ENCODE measurements at places on chromosomes 2 and 18.

DNA sequence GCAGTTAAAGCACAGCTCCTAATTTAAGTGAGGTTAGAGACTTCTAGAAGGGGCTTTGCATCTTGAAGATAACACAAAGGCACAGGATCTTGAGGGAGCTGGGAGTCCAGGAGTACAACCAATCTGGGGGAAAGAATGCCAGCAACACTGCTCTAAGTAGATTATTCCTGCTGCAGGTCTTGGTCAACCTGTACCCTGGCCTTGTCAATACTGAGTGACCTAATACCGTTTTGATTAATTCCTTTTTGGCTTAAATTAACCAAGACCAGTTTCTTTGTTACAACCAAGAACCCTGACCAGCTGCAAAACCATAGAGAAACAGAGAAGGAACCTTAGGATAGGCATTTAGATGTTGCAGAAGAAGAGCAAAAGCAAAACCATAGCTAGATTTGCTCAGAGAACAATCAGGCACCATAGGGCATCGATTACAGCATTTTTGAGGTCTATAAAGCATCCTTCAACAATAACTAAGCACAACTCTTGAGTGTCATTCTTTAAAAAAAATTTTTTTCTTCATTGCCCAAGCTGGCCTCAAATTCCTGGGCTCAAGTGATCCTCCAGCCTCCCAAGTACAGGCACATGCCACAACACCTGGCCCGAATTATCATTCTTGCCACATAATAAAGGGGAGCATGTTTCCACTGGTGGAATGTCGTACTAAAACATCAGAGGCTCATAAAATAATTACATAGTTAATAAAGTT, 6.3 kb downstream of the STARD7 start:
- no peak for DNase-seq

DNA sequence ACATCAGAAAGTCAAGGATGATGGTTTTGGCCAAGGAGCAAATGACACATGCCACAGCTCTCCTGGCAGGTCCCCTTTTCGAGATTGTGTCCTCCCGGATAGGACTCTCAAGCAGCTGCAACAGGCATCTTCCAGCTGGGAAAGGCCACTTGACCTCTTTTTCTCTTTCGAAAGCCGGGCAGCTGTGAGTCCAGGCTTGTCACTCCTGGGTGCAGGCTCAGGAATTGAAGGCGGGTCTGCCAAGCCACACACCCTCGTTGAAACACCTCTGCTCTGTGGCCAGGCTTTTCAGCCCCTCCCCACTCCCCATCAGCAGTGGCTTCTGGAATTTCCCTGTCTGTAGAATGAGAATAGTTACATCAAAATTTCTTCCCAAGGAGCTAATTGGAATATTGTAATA, 98.0 kb downstream of the CCDC138 start:
- no peak for DNase-seq

- no peak for DNase-seq
These were observed 11.2 kb upstream of the EN1 start for GRCh38 chr2:118858485-118859156.

DNA sequence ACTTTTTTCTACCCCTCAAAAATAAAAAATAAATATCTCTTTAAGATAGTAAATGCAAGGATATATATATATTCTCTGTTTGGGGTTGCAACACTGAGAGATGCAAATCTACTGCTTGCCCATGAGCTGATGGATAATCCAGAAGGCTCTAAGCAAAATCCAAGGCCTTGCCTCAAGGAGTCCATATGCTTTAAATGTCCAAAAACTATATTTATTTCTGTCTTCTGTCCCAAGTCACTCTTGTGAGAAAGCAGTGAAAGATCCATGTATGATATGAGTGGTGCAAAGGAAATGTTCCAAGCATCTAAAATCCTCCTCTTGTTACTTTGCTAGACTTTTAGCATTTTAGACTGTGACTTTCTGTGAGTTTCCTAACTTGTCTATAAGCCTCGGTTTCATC, 92.9 kb upstream of the RNF152 start:
- no peak for DNase-seq

DNA sequence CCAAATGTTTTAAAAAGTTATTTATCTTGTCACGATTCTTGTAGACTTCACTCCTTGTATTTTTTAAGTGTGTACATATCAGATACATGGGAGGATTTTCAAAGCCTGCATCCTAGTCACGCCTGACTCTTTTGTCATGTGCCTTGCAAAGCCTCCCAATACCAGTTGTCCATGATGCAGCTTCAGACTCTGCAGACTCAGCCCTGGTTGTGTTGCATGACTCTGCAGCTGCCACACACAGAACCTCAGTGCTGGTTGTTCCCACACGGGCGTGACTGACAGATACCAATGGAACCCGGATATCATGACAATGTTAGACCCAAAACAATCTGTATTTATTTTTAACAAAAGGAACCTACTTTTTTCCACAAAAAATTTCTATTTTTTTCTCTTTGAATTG, 38.2 kb downstream of the TPO start:
- no peak for DNase-seq

- no peak for DNase-seq
These were observed 300.8 kb upstream of the MEX3C start for GRCh38 chr18:51498085-51498855.

GRCh38 chr2:226581661-226582060, 218.0 kb downstream of the IRS1 start:
- no peak for DNase-seq

GRCh38 chr18:61546590-61546989, 213.4 kb downstream of the CDH20 start:
- DNase-seq = no peak

DNA sequence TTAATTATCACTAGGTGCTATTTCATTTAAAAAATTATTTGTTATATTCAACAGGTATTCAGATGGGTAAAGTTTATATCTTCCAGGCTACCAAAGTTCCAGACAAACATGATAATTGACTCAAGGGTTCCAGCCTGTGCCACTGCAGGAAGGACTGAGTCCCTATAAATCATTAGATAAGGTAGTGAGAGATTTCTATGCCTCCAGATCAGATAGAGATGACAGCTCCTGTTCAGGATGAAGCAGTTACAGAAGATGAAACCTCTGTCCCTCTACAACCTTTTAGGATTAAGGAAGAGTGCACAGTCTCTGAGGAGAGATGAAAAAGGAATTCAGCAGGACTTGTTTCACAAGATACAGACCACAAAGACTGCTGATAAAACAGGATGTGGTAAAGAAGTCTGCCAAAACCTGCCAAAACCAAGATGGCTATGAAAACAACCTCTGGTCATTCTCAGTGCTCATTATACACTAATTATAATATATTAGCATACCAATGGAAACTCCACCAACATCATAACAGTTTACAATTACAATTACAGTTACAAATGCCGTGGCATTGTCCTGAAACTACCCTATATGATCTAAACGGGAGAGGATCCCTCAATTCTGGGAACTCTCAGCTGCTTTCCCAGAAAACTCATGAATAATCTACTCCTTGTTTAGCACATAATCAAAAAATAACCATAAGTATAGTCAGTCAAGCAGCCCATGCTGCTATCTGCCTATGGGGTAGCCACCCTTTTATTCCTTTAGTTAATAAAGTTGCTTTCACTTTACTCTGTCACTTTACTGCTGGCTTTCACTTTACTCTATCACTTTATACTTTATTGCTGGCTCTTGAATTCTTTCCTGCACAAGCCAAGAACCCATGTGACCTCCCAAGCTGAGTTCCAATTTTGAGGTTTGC, 288.5 kb downstream of the PDE11A start:
- DNase-seq = no peak

GRCh38 chr2:67918471-67918870, 144.3 kb downstream of the C1D start:
- no peak for DNase-seq

DNA sequence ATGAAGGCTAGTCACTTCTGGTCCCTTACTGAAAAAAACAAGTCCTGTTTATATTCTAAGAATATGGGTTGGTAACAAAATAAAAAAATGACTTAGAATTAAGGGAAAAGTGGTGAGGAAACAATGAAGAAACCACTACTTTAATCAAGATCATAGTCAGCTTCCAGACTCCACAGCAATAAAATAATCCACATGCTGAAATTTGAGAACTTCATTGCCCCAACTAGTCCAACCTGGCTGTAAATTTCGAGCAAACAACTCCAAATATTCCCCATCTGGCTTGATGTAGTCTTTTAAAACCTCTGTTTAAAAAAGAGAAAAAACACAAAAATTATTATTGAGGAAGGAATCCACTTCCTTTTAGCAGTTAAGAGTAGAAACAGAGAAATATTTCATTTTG, 32.5 kb downstream of the METTL4 start:
- no peak for DNase-seq

DNA sequence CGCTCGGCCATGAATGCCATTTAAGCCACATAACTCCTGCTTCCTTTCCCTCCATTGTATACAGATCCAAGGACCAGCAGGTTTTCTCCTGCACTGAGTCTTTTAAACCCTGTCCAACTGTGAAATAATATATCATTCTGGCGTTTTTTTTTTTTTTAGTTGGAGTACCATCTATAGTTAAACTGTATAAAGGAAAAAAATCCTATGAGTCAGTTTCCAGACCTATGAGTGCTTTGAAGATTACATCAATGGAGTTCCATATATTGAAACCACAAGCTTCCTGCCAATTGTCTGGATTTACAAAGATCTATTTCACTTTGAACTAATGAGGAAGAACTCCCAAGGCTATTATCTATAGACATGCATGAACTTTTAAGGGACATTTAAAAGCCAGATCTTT, 2.4 kb upstream of the MALT1 start:
- no peak for DNase-seq

DNA sequence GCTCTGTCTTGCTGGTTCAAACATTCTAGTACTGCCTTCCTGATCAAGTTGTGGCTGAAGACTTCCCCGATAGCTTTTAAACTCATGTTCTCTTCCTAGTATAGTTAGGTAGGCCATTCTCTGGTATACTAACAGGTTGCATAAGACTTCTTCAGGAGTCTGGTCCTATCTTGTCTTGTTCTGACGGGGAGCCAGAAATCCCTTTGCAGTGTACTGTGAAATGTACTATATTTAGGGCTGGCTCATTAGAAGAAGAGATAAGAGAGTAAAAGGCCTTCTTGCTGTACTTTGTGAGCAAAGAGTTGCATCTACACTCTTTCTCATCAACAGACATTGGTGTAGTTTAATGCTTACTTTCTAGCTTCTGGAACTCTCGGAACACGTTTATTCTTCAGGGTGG, 331.9 kb downstream of the NUP35 start:
- no peak for DNase-seq

DNA sequence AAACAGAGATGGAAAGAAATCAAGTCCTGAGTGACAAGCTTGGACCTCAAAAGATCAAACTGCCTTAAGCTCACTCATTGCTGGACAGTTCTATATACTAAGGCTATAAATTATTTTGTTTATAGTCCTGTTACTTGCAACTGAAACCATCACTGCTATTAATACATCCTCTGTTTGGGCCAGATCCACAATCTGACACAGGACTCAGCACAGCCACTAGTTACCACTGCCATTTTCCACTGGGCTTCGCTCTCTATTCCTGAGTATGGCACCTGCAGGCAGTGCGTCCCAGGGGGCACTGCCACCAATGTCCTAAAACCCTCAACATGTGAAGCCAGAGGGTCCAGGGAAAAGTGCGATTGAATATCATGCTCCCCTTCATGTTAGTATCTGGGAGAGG, 52.3 kb downstream of the CYP26B1 start:
- DNase-seq = no peak

DNA sequence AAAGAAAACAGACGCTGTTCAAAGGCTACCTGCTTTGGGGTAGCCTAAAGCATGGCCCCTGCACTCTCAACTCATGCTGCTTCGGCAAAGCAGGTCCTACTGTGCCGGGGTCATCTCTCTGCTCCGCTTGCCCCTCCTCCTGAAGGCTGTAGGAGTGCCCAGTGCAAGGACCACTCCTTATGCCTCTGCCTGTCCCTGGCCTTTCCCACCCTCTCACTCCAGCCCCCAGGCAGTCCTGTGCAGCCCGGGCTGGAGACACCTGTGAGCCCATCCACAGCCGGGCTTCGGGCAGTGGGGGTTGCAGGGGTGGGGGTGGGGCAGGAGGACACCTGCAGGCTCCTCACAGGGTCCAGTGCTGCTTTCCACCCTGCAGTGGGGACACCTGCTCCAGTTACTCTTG, 69.1 kb downstream of the ACKR3 start:
- DNase-seq = no peak

DNA sequence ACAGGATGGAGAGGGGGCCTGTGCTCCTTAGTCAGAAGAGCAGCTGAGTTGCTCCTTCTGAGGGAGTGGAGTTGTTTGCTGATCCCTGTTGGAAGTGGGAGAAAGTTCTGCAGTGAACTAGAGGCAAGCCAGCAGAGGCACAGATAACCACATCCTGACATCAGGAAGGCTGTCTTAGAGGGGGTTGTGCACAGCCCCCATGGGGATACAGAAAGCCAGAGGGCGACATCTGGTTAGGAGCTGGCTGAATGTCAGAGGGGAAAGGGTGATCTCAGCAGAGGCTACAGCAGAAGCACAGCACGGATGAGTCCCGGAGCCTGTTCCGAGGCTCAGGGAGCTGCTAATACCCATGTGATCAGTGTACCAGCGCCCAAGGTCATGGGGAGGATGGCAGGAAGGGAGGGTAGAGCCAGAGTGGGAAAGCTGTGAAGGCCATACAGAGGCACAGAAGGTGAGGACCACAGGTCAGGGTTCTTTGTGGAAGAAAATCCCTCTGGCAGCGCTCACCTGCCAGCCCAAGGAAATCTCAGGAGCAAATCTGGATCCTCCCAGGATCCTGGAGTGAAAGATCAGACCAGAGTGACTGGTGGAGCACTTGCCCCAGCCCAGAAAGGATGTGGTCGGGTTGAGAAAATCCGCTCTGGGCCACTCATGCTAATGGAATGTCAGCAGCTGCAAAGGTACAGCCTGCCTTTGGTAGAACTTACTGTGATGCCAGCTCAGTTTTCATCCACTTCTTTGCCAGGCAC, 111.8 kb downstream of the STPG4 start:
- no peak for DNase-seq

GRCh38 chr2:135099802-135100483, 47.9 kb downstream of the RAB3GAP1 start:
- DNase-seq = no peak

- no peak for DNase-seq
These were observed 80.9 kb downstream of the CABYR start for GRCh38 chr18:24219561-24220317.

- no peak for DNase-seq
These were observed 61.8 kb downstream of the ARHGAP25 start for GRCh38 chr2:68796295-68796905.
